CD4-positive, alpha-beta T cell treated with Interleukin-2 at 100 ng/mL for 4 hours (primary cell): ENCODE measurements at places on chromosomes 1 and 21.

DNA sequence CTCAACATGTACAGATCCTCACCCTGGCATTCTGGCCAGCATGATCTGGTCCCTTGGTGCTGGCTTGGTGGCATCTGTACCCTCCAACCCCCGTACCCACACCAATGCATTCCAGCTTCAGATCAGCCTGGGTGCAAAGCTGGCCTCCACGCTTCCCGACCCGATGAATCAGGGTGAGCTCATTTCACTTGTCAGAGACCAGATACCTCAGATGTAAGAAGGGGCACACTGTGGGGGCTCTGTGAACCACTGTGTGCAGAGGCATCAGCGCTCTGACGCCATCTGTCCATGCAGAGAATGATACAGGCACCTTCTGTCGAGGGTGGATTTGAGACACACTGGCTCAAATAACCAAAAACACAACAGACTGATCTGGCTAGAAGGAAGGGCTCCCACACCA lies 76.6 kb downstream of the DMRTB1 start:
- DNase-seq = no peak

- DNase-seq = no peak
Observed at GRCh38 chr1:2446394-2446793, 29.7 kb upstream of the PLCH2 start.

- no peak for DNase-seq
Observed at GRCh38 chr1:30511991-30512913, 211.1 kb downstream of the MATN1 start.

- no peak for DNase-seq
Observed at GRCh38 chr1:23500466-23500865, 16.5 kb upstream of the ASAP3 start.

GRCh38 chr1:76542359-76542758 lies 324.9 kb upstream of the ST6GALNAC5 start:
- no peak for DNase-seq

DNA sequence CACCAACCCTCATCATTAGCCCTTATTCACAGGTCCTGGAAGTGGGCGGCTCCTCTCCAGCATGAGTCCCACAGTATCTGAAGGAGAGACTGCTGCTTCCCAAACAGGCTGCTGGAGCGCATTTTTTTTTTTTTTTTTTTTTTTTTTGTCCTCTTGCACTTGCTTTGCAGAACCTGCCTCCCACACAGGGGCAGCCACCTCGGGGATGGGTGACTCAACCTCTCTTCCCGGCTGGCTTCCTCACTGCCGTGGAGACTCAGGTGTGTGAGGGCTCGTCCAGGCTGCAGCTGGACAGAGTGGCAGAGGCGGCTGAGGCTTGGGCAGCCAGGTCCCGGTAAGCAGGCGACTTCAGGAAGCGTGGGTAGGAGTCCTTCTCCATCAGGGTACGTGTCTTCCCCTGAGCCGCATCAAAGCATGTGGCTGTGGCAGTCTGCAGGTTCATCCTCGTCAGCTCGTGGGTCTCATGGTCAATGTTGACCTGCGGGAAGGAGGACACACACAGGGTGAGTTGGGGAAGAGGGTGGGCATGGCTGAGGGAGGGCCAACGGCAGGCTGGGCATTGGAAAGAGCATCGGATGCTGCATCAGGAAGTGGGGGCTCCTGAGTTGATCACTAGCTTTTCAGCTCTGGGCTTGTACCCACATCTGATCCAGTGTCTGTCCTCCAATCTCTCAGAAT lies 4.0 kb downstream of the RGS16 start:
- no peak for DNase-seq

- DNase-seq = no peak
Observed at GRCh38 chr1:63904826-63905225, 131.0 kb downstream of the ROR1 start.

DNA sequence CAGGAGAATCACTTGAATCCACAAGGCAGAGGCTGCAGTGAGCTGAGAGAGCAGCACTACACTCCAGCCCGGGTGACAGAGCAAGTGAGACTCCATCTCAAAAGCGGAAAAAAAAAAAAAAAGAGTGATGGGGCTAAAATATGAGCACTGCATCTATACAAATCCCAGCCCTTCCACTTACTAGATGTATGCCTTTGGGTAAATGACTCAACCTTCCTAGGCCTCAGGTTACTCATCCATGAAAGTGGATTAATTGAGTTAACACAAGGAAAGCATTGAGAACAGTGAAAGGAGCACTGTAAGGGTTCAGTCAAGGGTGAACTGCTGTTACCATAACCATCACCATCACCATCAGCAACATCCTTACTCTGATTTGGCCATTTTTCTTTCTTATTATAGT lies 226.4 kb upstream of the C8B start:
- DNase-seq = no peak

- no peak for DNase-seq
Observed at GRCh38 chr1:220928725-220929300, 49.6 kb downstream of the HLX start.

- no peak for DNase-seq
Observed at GRCh38 chr1:10986525-10986890, 25.9 kb upstream of the TARDBP start.

- no peak for DNase-seq
Observed at GRCh38 chr1:224256640-224257039, 73.3 kb downstream of the NVL start.

DNA sequence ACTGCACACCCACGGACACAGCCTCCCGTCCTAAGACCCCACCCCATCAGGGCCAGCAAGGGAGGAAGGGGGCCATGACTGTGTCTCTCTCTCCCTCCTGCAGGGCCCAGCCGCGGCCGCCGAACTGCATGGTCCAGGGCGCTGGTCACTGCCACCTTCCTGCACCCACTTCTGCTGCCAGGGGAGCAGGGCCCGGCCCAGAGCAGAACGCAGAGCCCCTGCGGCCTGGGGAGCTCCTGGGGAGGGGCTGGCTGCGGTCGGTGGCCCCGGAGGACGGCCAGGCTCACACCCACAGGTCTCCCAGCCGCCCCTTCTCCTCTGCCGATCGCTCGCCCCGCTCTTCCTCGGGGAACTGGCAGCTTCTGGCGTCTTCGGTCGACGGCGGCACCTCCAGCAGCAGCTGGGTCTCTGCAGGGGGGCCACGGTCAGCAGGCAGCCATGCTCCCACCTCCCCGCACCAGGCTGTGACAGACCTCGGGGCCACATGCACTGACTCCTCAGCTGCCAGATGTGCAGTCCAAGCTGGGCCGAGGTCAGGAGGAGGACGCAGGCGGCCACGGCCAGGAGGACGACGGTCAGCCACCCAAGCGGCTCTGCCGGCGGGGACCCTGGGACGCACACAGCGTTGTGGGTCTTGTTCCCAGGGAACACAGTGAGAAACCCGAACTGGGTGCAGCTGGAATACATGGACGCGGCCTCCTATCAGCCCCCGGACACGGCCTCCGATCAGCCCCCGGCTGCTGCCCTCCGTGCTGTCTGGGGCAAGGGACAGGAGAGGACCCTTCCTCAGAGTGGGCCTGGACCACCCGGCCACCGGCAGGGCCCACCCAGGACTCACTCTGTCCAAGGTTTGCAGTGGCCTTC lies 2.6 kb downstream of the TNFRSF18 start:
- no peak for DNase-seq
